ENCODE measurements at places on chromosomes 13 and 19.
A peak's percentile ranks its signal among the peaks of the same experiment; 100 is the strongest.

DNA sequence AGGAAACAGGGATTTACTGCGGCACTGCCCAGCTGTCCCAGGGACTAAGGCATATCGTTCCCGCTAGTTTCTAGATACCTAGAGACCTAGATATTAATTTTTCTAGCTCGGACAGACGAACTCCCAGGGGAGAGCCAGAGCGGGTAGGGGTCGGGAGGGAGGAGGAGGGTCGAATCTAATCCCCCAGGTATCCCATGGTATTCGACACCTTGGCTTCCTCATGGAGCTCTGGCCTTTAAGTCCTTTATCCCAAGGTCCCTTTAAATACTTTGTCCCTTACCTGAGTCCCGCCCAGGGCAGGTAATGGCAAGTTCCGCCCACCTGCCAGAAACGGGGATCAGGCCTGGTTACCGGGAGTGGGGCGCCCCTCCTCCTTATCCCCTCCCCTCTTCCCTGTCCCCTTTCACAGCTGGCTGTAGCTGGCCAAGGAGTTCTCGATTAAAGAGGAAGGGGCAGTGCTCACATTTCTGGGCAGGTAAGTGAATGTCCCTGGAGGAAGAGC is at the start of gene PRRG2:
PRRG2 (plus strand) TSS at position 310 of the 502 bp plus-strand sequence. CDS start 1,904 bp downstream, outside the sequence.
- DNase-seq, result no peak

GRCh38 chr13:71278512-71278911 is 588.5 kb downstream of the DACH1 start:
- DNase-seq, result no peak

GRCh38 chr13:111948281-111948680 is 118.7 kb upstream of the SOX1 start:
- no peak for DNase-seq

GRCh38 chr13:99630269-99630898 is 129.1 kb downstream of the TM9SF2 start:
- DNase-seq, result no peak

DNA sequence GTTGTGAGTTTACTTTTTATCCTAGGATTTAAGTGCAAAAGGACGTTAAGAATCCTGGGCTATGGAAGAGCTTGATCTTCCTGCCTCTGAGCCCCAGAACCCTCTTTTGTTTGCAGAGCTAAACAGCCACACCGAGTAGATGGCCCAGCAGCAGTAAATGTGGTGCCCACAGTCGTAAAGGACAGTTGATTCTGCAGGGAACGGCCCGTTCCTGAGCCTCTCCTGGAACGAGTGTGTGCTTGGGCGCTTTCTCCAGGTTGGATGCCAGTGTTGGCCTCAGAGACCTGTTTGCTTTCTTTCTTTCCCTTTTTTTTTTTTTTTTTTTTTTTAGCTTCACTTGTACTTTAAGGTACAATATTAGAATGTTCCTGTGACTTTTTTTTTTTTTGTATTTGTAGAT is 41.7 kb downstream of the SPATA13 start:
- no peak for DNase-seq

GRCh38 chr19:12626958-12627357 is 16.2 kb downstream of the ZNF791 start:
- DNase-seq, result no peak

GRCh38 chr13:33078263-33078662 is 62.0 kb downstream of the KL start:
- peak; percentile 61 for DNase-seq

- DNase-seq, result no peak
Measured at GRCh38 chr13:53005626-53006025, 23.0 kb upstream of the OLFM4 start.

DNA sequence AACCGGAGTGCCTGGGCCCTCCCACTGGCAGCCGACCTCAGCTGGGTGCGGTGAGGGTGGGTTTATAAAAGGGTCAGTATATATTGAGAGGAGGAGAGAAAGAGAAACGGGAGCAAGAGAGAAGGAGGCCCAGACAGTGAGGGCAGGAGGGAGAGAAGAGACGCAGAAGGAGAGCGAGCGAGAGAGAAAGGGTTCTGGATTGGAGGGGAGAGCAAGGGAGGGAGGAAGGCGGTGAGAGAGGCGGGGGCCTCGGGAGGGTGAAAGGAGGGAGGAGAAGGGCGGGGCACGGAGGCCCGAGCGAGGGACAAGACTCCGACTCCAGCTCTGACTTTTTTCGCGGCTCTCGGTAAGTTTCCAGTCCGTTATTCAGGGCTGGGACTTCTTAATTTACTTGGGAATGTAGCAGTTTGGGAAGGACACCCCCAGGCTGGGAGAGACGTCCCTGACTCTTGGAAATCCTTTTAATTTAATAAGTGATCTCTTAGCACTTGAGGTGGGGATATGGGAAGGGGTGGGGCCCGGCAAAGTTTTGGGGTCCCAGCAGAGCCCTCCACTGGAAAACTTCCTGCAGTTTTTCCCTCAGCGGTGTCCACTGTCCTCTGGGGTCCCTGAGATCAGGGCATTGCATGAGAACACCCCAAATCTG is at the start of gene EMP3:
EMP3 (plus strand) TSS at position 288 of the 646 bp plus-strand sequence. CDS start 1,293 bp downstream, outside the sequence.
- peak; percentile 64 for DNase-seq

DNA sequence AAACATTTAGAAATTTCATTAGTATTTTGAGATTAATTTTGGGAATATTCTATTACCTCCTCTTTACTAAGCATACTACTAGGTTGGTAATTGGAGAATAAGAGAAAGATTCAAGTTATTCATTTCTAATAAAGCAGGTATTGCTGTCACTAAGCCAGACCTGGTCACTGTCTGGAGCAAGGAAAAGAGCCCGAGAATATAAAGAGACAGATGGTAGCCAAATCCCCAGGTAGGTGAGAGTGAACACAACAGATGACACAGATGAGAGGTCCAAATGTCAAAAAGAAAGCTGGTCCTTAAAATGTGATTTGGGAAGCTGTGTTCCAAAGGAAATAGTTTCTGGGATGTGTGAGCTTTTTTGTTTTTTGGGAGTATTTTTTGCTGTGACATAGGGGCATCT is 128.6 kb downstream of the ZNF100 start:
- DNase-seq, result no peak

DNA sequence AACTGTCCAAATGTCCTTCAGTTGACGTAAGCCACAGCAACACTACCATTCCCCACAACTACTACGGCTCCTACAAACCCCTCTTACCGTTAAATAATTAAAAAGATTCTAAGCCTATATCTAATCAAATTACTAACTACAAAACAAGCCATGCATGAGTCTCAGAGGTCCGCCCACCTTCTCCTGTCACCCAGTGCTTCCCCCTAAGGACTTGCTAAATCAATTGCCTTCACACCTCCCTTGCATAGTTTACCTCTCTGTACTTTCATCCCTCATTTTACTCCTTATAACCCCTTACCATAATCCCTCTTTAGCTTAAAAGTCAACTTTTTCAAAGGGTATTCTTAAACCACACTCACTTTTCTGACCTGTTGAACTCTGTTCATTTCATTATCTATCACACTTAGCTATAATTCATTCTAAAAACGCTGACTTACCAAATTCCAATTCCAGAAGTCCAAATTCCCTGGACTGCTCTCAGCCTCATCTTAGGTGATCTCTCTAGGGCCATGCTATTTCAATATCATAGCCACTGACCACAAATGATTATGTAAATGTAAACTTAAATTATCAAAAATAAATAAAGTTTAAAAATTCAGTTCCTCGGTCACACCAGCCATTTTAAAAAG is 187.8 kb downstream of the DIAPH3 start:
- no peak for DNase-seq

DNA sequence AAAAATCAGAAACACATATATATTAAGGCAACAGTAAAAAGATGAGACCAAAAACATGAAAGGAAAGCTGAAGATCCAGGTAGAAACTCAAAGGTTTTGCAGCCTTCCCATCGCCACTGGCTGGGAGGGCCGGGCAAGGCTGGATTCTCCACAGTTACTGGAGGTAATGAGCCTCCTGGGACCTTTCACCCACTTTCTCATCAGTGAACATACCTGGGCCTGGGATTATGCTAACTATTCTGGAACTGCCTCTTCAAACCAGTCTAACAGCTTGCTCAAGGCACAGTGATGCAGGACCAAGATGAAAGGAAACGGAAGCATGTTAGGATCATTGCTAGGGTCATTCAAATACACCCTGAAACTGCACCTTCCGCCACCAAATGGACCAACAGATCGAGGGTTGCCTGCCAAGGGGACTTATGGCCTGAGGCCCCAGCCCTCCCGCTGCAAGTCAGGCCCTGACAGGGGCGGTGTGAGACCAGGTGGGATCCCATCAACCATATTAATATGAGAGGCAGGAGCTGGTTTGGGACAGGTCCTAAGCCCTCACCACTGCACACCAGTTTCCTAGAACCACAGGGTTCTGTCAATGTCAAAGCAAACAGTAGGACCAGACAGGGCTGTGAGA is 28.4 kb upstream of the ATP12A start:
- no peak for DNase-seq

DNA sequence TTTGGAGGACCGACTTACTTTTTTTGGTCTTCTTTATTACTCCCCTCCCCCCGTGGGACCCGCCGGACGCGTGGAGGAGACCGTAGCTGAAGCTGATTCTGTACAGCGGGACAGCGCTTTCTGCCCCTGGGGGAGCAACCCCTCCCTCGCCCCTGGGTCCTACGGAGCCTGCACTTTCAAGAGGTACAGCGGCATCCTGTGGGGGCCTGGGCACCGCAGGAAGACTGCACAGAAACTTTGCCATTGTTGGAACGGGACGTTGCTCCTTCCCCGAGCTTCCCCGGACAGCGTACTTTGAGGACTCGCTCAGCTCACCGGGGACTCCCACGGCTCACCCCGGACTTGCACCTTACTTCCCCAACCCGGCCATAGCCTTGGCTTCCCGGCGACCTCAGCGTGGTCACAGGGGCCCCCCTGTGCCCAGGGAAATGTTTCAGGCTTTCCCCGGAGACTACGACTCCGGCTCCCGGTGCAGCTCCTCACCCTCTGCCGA is 409 bp downstream of the FOSB start:
- DNase-seq, result peak; percentile 17

DNA sequence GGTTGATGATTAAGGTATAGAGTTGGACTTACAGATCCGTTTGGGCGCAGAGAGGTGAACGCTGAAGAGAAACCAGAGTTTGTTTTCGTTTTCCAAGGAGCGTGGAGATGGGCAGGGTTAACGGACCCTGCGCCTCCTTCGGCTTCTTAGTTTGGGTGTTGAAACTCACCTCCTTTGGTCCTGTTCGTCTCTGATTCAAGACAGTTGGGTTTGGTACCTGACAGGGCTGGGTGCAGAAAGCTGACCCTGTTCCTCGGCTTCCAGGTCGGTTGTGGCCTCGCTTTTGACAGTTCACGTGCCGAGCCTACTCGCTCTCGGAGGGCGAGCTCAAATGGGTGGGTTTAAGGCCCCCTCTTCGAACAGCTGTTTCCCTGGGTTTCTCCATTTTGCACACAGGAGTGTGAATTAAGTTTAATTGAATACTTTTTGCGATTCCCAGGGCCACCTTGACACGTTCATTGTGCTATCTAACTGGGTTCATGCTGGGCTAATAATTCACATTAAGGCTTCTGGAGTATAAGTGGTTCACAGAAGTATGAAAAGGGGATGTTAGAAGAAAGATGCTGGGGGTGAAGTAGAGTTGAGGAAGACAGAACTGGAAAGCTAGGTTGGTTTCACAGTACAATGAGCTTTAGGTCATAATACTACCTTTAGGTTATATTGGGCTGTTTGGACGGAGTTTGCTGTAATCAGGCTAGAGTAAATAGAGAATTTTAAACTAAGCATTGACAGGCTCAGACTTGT is 638 bp downstream of the USPL1 start:
- DNase-seq, result peak; percentile 24
